Activated T-cell treated with anti-CD3 and anti-CD28 coated beads for 24 hours (primary cell): ENCODE measurements at places on chromosomes 13 and 19.

DNA sequence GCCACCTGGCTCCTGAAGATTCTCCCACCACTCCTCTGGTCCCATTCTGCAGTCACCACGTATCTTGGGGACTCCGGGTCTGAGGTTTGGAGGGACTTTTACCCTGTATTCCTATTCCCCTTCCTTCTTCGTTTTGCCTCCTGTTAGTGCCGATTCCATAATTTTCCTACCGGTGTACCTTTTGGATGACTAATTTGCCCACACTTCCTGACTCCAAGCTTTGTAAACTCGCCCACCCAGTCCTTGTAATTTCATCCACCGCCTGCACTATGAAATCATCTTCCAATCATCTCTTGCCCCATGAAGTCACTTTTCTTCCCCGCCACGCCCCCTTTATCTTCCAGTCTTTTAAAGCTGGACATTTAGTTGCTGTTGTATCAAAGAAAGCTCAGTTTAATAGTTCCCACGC lies 572 bp downstream of the UCHL3 start:
- DNase-seq, result no peak

DNA sequence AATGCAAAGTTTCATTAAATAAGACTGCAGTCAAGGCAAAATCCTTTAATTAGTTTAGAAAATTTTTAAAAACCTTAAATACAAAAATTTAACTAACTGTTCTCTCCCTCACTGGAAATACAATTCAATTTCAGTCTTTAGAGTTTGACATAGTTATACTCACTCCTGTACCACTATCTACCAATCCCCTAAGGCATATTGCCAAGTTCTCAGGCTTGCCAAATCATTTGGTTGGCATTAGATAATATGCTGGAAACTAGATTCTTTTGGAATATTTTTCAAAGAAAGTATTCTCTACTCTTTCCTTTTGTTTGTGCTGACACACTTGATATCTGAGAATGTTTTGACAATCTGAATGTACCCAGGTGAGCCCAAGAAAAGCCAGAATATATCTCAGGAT lies 77.2 kb downstream of the TSC22D1 start:
- DNase-seq, result no peak

GRCh38 chr13:112132619-112133018 lies 65.7 kb downstream of the SOX1 start:
- DNase-seq, result no peak

- no peak for DNase-seq
Observed at GRCh38 chr19:15374105-15374651, 5.4 kb downstream of the AKAP8 start.

DNA sequence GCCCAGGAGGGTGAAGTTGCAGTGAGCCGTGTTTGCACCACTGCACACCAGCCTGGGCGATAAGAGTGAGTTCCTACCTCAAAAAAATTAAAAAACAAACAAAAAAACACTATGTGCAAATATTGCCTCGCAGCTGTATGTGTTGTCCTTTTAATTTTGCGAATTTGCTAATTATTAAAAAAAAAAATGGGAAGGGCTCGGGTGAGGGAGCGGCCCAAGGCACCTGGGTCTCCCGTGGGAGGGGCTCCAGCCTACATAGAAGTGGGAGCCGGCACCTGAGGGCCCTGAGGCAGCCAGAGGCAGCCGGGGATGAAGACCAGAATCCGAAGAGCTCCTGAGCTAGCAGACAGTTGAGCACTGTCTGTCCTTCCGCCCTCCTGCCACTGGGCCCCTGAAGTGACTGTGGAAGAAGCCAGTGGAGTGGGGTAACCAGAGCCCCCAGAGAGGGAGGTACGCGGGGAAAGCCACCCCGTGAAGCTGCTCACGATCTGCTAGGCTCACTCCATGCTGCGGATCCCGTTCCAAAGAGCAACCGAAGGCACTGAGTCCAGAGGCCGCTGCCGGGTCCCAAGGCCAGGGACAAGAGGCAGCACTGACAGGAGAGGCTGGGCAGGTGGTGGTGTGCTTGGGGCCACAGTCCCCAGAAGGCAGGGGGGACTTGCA lies 6.5 kb downstream of the IZUMO4 start:
- no peak for DNase-seq

DNA sequence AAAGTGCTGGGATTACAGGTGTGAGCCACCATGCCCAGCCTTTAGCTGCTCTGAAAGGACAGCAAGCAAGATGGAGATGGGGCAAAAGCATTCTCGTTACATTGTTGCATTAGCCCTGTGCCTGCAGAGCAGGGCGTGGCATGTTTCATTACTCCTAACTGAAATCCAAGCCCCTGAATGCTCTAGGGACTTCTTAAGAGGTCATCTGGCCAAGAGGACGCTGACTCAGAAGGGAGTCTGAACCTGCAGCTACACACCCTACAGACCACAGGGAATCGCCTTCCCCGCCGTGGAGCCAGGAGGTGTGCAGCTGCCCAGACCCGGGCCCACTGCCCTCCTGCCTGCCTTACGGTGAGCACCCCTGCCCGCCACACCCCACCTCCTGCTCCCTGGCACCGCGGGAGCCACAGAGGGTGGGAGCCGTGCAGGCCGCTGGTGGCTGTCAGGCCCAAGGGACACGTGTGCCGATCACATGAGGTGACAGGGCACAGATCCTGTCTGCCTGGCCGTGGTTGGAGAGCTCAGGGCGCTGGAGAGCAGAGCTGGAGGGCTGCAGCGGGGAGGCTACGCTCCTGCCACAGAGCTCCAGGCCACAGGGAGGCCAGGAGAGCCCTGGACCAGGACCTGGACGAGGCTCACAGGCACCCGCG lies 27.2 kb downstream of the ADPRHL1 start:
- DNase-seq, result no peak

- DNase-seq, result no peak
Observed at GRCh38 chr13:89310943-89311672, 1639.9 kb downstream of the SLITRK5 start.

GRCh38 chr13:64239372-64239771 lies 2823.7 kb upstream of the PCDH20 start:
- no peak for DNase-seq

- no peak for DNase-seq
Observed at GRCh38 chr13:35211949-35212348, 264.5 kb downstream of the MAB21L1 start.

- DNase-seq, result no peak
Observed at GRCh38 chr19:46288896-46289588, 7.8 kb upstream of the HIF3A start.

- DNase-seq, result no peak
Observed at GRCh38 chr13:46749951-46750350, 47.0 kb downstream of the ESD start.

DNA sequence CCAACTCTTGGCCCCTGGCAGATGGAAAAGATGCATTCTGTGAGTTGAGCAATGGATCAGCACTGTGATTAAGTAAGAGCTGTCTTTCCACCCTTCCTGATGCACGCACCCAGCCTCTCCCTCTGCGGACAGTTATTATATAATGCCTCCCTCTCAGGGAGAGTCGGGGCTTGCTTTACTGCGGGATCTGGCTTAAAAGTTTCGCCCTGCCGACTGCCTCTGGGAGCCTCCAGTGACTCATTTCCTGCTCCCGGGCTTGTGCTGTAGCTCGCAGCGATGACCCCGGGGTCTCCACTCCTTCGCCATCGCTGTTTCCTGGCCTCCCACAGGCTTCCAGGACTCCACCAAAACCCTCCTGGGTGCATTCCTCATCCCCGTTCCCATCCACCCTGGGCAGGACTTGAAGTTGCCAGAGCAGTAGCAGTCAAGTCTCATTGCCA lies 107.4 kb upstream of the SLC7A1 start:
- DNase-seq, result no peak

DNA sequence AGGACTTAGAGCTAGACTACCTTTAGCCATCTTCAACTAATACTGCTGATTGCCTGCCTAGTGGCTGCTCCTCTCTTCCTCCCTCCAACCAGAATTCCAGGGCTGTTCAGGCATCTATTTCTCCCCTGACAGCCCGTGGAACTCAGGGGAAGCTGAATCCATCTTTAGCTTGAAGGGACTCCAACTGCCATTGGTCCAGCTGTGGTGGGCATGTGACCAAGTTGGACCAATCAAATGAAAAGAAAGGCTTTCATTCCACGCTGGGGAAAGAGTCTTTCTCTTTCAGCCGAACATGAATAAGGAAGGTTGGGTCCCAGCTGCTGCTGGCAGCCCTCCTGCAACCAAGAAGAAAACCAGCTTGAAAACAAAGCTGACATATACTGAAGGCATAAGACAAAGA lies 168.5 kb upstream of the OBI1 start:
- DNase-seq, result no peak

DNA sequence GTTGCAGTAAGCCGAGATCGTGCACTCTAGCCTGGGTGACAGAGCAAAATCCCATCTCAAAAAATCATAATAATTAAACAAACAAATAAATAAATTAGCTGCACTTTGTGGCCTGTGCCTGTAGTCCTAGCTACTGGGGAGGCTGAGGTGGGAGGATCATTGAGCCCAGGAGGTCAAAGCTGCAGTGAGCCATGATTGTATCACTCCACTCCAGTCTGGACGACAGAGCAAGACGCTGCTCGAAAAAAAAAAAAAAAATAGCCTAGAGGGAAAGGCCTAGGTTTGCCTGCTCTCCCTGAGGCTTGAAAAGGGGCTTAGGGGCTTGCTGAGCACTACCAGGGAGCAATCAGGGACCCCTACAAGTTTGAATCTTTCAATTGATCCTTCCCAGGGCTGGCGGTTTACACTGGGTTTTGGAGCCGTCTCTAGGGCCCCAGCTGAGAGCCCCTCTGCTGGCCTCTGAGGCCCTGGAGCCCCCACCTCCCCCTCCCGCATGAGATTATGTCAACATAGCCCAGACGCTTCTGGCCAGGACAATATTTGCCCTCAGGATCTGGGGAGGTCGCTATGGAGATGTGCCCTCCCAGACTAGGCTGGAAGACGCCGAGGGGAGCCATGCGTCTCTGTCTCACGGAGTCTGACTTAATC lies 10.4 kb upstream of the GIPR start:
- DNase-seq, result no peak

DNA sequence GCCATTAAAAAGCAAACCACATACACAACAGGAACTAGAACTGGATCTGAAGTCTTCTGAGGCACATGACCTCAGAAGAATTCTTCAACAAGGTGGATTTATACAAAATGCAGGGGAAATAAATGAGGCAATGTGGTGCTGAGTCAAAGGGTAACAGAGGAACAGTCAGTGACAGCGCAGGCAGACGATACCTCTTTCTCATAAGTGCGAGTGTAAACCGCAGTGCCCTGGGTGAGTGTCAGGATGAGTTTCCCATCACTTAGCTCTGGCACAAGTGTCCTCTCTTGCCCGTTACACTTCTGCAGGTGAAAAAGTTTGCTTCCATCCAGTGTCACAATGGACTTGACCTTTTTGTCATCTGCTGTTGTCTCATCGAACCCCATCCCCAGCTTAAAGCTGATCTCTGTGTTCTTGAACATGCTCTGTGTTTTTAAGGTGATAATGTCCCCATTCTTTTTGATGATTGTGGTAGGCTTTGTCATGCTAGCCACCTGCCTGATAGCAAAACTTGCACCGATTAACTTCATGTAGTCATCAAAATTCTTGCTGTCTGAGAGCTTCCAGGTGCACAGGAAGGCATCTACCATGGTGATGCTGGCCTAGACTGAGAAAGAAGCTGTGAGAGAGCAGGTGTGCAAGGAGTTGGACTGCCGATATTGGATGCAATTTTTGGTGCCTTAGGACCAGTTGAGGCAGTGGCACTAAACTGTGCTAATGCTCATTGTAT lies 97.3 kb downstream of the AKAP11 start:
- DNase-seq, result peak; percentile 27

DNA sequence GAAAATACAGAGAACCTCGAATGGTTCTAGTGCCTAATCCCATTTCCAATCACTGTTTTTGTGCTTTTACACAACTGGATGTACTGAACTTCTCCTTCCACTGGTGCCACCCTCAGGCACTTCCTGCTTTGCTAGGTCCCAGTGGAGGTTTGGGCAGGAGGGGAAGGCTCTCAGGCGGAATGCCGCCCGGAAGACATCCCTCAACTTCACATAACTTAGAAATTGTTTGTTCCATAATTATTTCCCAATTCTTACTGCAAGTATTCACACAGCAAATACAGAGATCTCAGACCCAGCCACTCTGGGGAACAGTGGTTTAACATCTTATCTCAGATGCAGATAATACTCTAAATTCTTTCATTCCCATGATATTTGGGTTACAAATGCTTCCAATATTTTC lies 195.7 kb upstream of the IPO5 start:
- no peak for DNase-seq

GRCh38 chr13:96629331-96629730 lies 364.9 kb downstream of the OXGR1 start:
- DNase-seq, result no peak

DNA sequence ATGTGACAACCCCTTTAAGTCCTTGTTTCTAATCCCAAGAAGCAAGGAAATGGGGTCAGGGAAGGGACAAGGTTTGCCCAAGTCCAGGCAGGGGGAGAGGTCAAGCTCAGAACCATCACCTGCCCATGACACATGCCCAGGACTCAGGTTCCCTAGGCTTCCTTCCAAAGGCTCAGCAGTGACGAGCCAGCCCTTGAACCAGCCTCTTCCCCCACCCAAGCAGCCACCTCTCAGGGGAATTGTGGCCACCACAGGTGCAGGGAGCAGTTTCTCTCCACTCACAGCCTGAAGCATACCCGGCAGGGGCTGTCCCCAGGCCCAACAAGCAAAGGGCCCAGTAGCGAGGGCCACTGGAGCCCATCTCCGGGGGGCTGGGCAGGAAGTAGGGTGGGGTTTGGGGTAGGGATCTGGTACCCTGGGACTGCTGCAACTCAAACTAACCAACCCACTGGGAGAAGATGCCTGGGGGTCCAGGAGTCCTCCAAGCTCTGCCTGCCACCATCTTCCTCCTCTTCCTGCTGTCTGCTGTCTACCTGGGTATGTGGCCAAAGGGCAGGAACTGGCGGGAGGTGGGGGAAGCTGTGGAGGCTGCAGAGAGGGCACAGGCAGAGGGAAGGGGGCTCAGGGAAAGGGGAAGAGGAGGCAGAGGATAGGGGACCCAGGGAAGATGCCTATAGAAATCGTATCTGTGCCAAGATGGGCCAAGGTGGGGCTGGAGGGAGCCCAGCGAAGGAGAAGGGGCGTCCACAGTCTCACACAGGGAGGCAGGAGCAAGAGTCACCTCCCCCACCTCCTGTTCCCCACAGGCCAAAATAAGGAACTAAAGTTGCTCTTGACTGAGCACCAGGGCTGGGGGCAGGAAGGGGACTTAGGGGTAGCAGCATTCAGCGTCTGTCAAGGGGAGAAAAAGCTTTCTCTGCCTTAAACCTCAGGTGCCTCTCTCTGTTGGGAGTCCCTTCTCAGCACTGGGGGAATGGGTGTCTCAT lies at the start of gene CD79A:
CD79A (plus strand) TSS at position 433 of the 986 bp plus-strand sequence; CDS start at position 459, 26 bp downstream.
- no peak for DNase-seq

DNA sequence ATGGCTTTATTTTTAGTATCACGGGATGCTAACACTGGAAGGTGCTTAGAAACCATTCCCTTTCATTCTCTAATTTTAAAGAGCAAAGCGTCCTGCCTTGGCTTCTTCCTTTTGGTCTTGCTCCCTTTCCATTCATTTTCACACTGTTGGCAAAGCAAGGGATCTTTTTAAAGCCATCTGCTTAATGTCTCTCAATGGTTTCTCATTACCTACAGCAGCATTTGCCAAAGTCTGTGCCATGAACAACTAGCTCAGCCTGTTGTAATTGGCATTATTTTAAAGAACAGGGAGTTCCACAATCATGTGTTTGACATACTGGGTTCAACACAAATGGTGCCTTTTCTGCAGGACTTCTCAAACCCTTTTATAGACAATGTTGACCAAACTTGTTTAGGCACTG lies 444.3 kb downstream of the GPC6 start:
- no peak for DNase-seq
